Activated gamma-delta T cell treated with Interleukin-2 at 50 U/mL for 16 hours (primary cell): ENCODE measurements at places on chromosomes 11 and 22.

GRCh38 chr22:46807458-46807857 lies 45.0 kb downstream of the TBC1D22A start:
- DNase-seq = no peak

DNA sequence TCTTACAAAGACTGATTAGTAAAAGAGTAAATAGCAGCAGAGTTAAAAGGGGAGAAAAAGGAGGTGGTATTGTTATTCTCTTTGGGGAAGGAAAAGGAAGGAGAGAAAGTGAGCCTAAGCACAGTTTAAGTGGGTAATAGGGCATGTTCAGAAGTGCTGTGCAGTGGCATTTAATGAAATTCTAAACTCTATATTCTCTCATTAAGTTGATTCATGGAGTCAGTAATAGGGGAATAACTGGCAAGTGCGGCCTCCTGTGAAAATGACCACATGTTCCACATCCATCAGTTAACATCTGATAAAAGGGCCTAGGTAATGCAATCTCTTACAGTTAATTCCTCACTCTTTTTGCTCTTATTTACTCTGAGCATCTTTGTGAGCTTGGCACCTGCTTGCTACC lies 516.7 kb downstream of the JRKL start:
- no peak for DNase-seq

GRCh38 chr22:28939394-28939793 lies 56.0 kb downstream of the ZNRF3 start:
- DNase-seq = no peak

DNA sequence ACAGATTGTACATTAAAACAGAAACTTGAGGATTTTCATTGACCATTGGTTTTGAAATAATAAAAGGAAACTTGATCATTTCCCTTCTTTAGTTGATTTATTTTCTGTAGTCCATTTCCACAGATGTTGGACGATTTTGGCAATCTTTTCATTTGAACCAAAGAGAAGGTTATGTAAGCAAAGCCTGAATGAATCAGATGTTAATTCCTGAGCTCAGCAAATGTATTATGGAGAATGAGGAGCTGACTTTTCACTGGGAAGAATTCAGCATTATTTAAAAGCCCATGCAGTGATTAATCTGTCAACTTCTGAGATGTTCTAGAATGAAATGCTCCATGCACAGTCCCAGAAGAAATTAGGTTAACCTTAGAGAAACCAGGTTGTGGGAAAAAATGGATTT lies 29.0 kb downstream of the ELMOD1 start:
- DNase-seq = no peak

- no peak for DNase-seq
Observed at GRCh38 chr22:50228366-50228765, 16.5 kb downstream of the TUBGCP6 start.

GRCh38 chr22:34592123-34592740 lies 473.7 kb upstream of the ISX start:
- no peak for DNase-seq

GRCh38 chr22:50281957-50282356 lies 11.8 kb upstream of the MAPK11 start:
- DNase-seq = no peak
